ENCODE measurements at places on chromosomes 12 and 14. TPM values are rescaled to one million over a fixed set of nuclear protein-coding genes. Genes with fewer than 3 reads are reported as not detected.

Gene KRT1
- not detected for total RNA-seq

Gene GPD1
- 2.1 TPM for total RNA-seq

DNA sequence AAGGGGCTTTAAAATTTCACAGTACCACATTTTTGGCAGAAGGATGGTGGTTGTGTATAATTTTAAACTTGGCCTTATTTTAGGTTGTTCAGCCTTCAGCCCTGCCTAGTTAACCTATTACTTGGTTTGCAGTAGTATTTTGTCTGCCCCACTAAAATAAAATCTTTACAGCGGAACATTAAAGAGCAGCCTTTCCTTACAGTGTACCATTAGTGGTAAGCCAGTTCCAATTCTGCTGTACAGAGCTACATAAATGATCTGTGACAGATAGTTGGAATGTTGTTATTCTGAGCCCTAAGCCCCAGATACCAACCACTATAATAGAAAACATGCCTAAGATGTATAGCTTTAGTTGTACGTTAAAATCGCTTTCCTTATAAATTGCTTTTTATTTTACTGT is 56.2 kb downstream of the SLC38A6 start:
- no peak for DNase-seq

- no peak for DNase-seq
These were observed 9.0 kb upstream of the CD163 start for GRCh38 chr12:7512553-7512952.

- DNase-seq, result no peak
These were observed 3.0 kb upstream of the LGALS3 start for GRCh38 chr14:55126034-55126433.

DNA sequence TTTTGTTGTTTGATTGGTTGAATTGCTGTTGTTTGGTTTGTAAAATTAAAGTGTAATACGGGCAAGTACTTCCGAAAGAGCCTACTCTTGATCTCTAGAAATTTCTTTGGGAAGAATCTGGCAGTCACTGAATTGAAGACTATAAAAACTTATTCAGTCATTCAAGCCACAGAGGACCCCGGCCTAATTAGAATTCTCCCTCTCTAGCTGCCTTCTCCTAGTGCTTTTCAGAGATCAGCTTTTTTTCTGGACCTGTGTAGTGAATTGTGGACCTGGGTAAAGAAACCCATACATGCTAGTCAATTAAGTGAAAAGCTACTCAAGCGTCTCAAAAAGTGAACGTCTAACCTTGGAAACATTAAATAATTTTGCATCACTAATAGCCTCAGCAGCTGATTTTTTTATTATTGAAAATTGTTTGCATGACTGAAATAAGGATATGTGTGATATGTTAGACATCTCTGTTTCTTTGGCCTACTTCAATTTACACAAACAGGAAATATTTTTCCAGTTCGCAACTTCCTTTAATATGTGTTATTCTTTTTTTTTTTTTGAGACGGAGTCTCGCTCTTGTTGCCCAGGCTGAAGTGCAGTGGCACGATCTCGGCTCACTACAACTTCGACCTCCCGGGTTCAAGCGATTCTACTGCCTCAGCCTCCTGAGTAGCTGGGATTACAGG is 27.2 kb downstream of the EFCAB11 start:
- no peak for DNase-seq

- no peak for DNase-seq
These were observed 4.6 kb downstream of the BCL11B start for GRCh38 chr14:99267381-99267780.

DNA sequence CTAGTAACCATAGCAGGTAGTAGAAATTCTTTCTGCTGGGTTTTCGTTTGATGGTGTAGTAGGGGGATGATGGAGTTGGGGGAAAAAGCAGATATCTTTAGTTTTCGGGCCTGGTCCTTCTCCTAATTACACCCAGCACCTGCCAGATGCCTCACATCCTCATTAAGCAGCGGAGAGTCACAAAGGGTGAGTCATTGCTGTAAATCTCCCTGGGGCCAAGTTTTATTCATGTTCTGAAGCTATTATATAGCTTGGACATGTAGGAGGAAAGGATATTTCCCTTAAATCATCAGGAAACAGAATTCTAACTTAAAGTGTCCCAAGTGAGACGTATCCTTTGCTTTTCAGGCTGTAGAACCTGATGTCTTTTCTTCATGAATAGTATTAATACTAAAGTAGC is 4.9 kb upstream of the NECAP1 start:
- no peak for DNase-seq

Gene RAB21
- total RNA-seq, result 27.1 TPM
